ENCODE measurements at places on chromosomes 5 and 9. TPM values are rescaled to one million over a fixed set of nuclear protein-coding genes. Genes with fewer than 3 reads are reported as not detected.

Gene GHR
- not detected for total RNA-seq

Gene CCL19
- total RNA-seq: not detected

- H3K4me1 ChIP-seq: no peaks in the 10 kb centered on the region
- H3K4me3 ChIP-seq: no peak overlapping the region
These were observed 77.5 kb downstream of the SLC1A3 start for GRCh38 chr5:36683821-36684434.

Gene OR13D1
- not detected for total RNA-seq

- no peak overlapping the region for H3K27ac ChIP-seq
- H3K36me3 ChIP-seq: no peaks in the 10 kb centered on the region
- no peak overlapping the region for H3K4me3 ChIP-seq
These were observed 35.2 kb upstream of the PDE8B start for GRCh38 chr5:77175231-77175630.

GRCh38 chr9:5511476-5511875, 1.1 kb downstream of the PDCD1LG2 start:
- DNase-seq: no peak
- peak overlapping the region; percentile 95 for H3K27ac ChIP-seq
- H3K4me3 ChIP-seq: peak overlapping the region; percentile 80
- H3K36me3 ChIP-seq: peaks cover 21% of the 10 kb centered on the region
- peaks cover 60% of the 10 kb centered on the region for H3K4me1 ChIP-seq

Gene SLC28A3
- total RNA-seq: 0.15 TPM

DNA sequence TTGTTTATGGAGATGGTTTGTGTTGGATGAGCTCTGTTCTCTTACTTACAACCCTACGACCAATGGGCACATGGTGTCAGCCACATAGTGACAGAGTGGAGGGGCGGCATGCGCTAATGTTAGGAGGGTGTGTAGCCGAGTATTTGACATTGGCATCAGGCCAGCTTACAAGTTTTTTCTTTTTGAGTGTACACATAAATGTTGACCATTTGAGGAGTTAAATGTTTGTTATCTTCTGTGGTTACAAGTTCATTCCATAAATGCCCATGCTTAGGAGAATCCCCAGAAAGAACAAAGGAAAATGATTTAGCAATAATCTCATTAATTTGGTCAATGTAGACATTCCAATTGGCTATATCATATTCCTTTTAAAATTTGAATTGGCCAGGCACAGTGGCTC, 180.1 kb upstream of the ELL2 start:
- H3K27ac ChIP-seq: no peak overlapping the region
- H3K27me3 ChIP-seq: no peaks in the 10 kb centered on the region
- no peak for DNase-seq
- H3K4me3 ChIP-seq: no peak overlapping the region
- H3K4me1 ChIP-seq: peaks cover 4% of the 10 kb centered on the region

Gene HMCN2
- total RNA-seq: not detected

DNA sequence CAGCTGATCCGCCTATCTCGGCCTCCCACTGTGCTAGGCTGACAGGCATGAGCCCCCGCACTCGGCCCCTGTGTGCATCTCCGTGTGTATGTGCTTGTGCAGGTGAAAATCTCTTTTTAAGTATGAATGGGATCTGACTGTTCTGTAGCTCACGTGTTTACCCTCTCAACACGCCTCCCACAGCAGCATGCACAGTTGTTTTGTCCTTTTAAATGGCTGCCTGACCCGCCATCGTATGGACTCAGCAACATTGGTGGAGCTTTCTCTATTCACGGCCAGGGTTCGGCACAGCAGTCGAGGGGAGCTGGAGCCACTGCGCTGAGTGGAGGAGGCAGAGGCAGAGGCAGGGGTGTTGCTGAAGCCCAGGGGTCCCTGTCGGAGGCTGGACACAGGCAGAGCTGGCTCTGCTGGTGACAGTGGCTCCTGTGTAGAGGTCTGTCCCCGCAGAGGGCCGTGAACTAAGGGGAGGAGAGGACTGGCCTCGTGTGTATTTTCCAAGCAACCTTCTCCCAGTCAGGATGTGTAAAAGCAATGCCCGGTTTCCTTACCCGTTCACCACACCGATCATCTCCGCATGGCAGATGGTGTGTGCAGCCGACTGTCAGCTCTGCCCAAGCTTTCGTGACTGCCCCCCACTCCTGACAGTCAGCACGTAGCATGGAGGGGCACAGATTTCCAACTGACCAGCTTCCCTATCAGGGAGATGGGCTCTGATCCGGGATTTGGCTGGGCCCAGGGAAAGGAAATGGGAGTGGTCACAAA, 37.3 kb downstream of the MRPL36 start:
- H3K4me3 ChIP-seq: no peak overlapping the region
- H3K27me3 ChIP-seq: peaks cover 16% of the 10 kb centered on the region
- peaks cover 1% of the 10 kb centered on the region for H3K4me1 ChIP-seq
- DNase-seq: peak; percentile 15
- H3K36me3 ChIP-seq: no peaks in the 10 kb centered on the region
- H3K27ac ChIP-seq: no peak overlapping the region

DNA sequence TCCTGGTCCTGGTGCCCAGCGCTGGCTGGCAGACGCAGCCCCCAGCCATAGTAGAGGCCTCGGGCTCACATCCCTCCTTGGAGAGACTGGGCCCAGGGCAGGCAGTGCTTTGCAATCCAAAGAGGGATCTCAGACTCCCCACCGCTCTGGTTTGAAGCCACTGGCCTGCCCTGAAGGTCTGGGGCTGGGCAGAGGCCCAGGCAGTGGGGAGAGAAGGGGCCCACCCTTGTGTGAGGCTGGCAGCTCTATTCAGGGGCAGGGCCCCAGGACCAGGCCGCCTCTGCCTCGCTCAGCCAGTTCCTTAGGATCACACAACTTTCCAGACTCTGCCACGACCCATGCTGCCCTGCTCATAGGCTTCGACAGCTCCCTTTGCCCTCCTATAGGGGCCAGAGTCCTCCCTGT, 10.7 kb upstream of the SEC16A start:
- H3K4me1 ChIP-seq: no peaks in the 10 kb centered on the region
- no peak overlapping the region for H3K4me3 ChIP-seq
- no peak overlapping the region for H3K27ac ChIP-seq
- no peak for DNase-seq

- H3K4me1 ChIP-seq: no peaks in the 10 kb centered on the region
- no peak overlapping the region for H3K27ac ChIP-seq
- no peak for DNase-seq
These were observed 89.5 kb downstream of the PHF2 start for GRCh38 chr9:93665637-93666438.

DNA sequence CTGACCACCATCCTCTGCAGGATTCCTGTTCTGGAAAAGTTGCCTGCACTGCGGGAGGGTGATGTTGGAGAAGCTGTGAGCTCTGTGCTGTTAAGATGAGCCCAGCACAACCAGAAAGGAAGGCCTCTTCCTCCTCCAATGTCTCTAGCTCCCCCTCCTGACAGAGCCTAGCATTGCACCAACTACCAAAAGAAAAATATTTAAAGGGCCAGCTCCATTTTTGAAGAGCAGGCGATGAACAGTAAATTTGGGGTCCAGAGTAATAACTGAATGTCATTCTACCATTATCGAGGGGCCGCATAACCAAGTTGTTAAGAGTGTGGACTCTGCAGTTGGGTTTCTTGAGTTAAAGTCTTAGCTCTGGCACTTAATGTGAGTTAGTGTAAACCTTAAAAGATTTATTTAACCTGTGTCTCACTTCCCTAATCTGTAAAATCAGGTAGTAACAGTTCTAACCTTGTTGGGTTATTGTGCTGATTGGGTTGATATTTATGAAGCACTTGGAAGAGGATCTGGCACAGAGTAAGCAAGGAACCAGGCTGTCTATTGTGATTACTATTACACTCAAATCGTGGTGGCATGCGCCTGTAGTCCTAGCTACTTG, 3.9 kb downstream of the TEX53 start:
- peak overlapping the region; percentile 36 for H3K27ac ChIP-seq
- H3K4me1 ChIP-seq: peaks cover 21% of the 10 kb centered on the region
- peaks cover 3% of the 10 kb centered on the region for H3K36me3 ChIP-seq
- H3K4me3 ChIP-seq: no peak overlapping the region
- peak; percentile 85 for DNase-seq
